Central memory CD8-positive, alpha-beta T cell (primary cell): ENCODE measurements at places on chromosomes 3 and 15.

GRCh38 chr15:36172955-36173354 lies 406.5 kb upstream of the CDIN1 start:
- DNase-seq = no peak

- DNase-seq = no peak
These were observed 3.0 kb downstream of the IL12A start for GRCh38 chr3:159991591-159991990.

GRCh38 chr15:55220606-55221005 lies 23.9 kb upstream of the RSL24D1 start:
- no peak for DNase-seq

DNA sequence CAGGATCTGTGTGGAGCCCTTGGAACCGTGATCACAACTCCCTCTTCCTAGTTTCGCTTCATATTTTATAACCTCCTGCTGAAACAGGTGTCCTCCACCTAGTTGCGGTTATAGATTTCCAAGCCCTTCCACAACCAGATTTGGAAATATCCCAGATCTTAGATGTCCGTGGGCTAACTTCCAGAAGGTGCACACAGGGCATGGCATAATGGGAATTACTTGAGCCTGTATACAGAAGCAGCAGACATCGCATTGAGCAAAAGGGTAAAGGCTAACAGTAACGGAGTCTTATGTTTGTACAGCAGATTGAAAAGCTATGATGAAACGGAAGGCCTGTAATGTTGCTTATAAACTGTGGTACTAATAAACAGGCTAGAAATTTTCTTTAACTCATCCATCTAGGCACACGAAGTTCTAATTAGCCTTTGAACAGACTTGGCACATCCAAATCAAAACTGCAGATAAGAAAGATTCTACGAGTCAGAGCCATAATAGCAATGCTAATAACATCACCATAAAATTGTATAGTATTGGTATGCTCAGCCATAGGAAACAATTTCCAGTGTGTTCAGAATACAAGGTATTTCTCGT lies 1.2 kb upstream of the USF3 start:
- DNase-seq = no peak

GRCh38 chr3:125280668-125281361 lies 68.3 kb upstream of the SLC12A8 start:
- no peak for DNase-seq

- DNase-seq = no peak
These were observed 44.0 kb upstream of the EHHADH start for GRCh38 chr3:185297867-185298266.

- no peak for DNase-seq
These were observed 606 bp upstream of the CD96 start for GRCh38 chr3:111541391-111541790.
